Cardiac muscle cell (in vitro differentiated cells and primary cell): ENCODE measurements at places on chromosomes 1 and 21.

DNA sequence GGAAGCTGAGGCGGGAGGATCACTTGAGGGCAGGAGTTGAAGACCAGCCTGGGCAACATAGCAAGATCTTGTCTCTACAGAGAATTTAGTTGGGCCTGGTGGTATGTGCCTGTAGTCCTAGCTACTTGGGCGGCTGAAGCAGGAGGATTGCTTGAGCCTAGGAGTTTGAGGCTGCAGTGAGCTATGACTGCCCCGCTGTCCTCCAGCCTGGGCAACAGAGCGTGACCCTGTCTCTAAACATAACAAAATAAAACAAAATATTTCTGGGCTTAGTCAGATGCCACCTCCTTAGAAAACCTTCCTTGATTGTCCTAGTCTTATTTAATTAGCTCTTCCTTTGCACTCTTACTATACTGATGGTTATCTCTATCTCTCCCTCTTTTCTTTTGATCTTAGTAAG, 8.5 kb downstream of the TGFB2 start:
- no peak for DNase-seq

DNA sequence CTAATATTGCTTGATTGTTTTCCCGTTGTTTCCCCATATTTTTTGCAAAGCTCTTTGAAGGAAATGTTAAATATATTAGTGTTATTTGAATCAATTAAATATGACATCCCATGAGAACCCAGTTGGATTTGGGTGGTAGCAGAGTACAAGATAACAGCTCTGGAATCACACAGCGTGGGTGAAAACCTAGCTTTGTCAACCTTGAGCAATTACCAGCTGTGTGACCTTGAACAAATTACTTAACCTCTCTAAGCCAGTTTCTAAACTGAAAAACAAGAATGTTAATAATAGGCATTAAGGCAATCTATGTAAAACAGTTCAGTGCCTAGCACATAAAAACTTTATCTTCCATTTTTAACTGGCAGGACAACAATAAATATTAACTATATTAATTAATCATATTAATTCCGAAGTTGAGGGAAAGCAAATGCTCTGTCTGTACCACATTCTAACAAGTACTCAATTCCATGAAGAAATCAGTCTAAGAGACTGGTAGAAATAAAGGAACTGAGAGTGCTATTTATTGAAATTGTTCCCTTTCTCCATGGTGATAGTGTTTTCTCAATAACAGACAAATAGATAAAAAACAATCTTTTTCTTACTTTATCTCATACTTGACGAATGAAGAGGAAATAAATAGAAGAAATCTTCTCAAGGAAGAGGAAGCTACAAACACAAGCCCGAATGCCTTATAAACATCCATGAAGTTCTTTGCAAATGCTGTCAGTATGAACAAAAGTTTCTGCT, 27.0 kb downstream of the DNASE2B start:
- DNase-seq: no peak

DNA sequence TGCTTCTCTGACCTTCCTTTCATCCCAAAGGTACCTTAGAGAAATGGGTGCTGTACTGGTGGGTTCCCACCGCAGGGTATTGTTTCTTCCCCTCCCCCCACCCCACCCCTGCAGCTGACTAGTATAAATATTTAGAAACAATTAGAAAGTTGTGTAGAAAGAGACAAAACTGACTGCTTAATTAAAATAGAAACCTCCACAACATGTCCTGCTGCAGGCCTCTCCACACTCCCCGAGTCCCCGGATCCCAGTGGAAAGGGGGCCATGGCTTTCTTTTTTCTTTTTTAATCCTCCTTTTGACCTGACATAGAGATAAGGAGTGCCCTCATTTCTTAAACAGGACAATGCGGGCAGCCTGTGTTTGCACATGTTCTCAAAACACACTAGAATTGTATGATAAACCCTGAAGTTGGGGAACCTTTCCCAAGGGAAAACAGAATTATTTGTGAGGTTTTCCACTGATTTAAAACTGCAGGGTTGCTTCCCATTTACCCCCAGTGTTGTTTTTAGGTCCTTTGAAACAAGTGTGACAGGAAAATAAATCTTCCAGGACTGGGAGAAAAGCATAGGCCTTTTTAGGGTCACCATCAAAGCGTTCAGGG, 1.7 kb downstream of the RHOU start:
- no peak for DNase-seq

- no peak for DNase-seq
Observed at GRCh38 chr1:34978921-34979320, 6.2 kb downstream of the TMEM35B start.

DNA sequence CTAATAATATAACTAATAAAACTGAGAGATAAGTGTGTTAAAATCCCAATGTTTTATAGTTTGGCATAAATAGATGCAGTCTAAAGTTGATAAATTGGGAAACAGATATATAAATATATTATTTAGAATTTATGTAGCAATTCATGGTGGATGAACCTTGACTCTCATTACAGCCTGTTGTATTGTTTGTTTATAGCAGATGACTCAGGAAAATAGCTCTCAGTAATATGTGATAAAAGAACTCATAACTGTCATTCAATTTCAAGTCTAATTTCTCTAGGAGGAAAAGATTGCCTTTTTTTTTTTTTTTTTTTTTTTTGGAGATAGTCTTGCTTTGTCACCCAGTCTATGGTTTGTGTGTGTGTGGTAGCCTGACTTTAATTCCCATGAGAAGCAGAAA, 603.2 kb upstream of the PKN2 start:
- DNase-seq: no peak

DNA sequence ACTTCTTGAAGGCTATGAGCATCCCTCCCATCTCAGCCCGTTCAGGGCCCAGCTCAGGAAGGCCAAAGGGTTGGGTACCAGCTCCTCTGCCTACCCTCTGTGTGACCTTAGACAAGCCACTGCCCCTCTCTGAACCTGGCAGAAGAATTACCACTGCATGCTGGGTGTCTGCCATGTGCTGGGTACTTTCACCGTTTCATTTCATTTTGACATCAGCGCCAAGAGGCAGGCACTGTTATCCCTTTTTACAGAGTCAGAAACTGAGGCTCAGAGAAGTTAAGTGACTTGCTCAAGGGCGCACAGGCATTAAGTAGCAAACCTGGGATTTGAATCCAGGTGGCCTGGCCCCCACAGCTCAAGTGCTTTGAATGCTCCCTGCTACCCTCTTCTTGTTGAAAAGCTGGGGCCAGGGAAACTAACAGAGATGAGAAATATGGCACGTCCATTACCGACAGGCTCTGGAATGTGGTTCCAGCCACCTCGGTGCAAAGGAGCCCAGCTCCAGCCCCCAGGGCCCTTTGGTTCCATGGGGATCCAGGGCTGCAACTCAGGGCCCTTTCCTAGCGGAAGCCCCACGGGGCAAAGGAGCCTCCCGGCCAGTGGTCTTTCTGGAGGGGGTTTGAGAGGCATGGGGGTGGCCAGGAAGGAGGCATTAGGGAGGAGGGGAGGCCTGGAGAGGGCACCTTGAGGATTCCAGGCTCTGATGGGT, 6.5 kb downstream of the TMEM82 start:
- no peak for DNase-seq

- DNase-seq: no peak
Observed at GRCh38 chr1:160407839-160408801, 7.8 kb downstream of the VANGL2 start.

DNA sequence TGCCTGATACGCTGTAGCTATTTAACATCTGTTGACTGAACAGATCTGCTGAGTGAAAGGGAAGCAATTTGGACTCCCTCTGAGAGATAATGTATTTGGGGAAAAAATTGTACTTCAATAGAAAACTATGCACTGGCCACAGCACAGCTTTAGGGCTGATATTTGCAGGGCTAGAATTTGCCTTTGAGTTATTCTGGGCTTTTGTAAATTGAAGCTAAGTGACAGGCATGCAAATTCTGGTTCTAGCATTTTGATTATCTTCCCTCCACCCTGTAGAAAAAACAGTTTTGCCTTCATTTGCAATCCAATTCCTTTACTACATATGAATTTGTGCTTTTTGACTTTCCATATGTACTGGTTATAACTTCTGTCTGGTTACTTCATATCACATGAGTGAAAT, 7.9 kb downstream of the KYAT3 start:
- no peak for DNase-seq

DNA sequence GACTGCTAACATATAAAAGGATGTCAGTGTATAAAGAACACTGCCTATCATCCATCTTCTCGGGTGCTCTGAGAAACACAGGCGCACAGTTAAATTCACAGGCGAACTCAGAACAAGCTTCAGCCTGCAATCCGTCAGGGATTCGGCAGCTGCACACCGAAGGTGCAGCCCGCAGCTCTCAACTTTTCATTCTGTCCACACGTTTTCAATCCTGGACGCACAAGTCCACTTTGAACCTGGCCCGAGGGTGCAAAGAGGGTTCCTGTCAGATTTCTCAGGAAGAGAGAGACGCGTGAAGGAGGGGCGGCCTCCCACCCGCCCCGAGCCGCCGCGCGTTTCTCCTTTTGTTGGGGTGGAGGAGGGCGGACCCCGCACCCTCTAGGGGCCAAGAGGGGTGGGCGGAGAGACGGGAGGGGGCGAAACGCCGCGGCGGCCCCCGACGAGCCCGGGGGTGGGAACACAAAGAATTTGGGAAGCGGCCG, 724 bp downstream of the DOCK7 start:
- peak; percentile 47 for DNase-seq
